ENCODE measurements at places on chromosomes 12 and 14. TPM values are rescaled to one million over a fixed set of nuclear protein-coding genes. Genes with fewer than 3 reads are reported as not detected.
A peak's percentile ranks its signal among the peaks of the same experiment; 100 is the strongest.

Gene ZNF26
- 13.4 TPM for total RNA-seq

Gene M6PR
- total RNA-seq, result 478 TPM

Gene CCDC197
- not detected for total RNA-seq

Gene KRT73
- total RNA-seq, result not detected

Gene CCT2
- total RNA-seq, result 235 TPM

Gene SYNDIG1L
- under 0.01 TPM for total RNA-seq

Gene VRTN
- not detected for total RNA-seq

- no peak for DNase-seq
These were observed 613.8 kb downstream of the KCNH5 start for GRCh38 chr14:62431496-62431895.

GRCh38 chr12:85089792-85090191, 53.6 kb downstream of the LRRIQ1 start:
- no peak for DNase-seq

- no peak for DNase-seq
These were observed 18.5 kb upstream of the TC2N start for GRCh38 chr14:91885839-91886238.

DNA sequence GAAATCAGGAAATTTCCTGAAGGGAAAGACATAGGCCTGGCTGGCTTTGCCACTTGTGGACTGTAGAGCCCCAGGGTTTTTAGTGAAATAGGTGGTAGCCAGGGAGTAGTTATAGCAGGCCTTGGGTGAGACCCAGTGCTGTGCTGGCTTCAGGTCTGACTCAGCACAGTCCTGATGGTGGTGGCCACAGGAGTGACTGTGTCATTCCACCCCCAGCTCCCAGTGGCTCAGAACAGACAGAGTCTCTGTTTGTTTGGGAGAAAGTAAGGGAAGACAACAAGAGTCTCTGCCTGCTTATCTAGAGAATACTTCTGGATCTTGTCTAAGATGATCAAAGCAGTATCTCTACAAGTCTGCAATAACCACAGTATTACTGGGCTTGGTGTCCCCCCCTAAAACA, 27.5 kb upstream of the OR6J1 start:
- DNase-seq, result no peak

DNA sequence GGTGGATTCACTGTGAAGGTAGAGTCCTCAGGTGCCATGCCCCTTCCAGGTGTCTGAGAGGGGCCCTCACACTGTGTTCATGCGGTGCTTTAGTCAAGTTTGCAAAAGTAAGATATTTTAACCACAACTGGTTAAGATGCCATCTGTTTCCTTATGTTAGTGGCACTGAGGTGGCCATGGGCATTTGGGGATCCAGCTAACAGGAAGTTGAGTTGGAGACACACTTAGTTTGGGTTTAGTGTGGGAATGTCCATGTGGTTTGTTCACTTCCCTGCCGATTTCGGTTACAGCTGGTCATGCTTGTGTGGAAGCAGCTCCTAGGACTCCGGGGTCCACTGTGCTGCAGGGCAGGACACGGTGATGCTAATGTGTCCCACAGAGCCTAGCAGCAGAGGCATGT, 17.3 kb upstream of the ABHD12B start:
- no peak for DNase-seq

DNA sequence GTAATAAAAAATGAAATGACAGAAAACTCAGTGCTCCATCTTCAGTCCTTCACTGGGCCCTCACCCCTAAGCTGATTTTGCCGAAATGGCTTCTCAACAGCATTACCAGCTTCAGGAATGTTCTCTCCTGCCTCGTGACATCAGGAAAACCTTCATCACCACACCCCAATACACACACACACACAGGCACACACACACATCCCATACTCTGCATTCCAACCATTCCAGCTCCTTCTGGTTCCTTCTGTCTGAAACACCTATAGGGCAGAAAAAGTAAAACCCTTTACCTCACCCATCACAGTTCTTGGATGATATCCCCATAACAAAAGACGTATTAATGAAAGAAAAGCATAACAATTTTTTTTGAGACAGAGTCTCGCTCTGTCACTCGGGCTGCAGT, 75.9 kb downstream of the CCDC60 start:
- DNase-seq, result no peak

GRCh38 chr12:61998791-61999190, 261.4 kb upstream of the USP15 start:
- DNase-seq, result no peak

DNA sequence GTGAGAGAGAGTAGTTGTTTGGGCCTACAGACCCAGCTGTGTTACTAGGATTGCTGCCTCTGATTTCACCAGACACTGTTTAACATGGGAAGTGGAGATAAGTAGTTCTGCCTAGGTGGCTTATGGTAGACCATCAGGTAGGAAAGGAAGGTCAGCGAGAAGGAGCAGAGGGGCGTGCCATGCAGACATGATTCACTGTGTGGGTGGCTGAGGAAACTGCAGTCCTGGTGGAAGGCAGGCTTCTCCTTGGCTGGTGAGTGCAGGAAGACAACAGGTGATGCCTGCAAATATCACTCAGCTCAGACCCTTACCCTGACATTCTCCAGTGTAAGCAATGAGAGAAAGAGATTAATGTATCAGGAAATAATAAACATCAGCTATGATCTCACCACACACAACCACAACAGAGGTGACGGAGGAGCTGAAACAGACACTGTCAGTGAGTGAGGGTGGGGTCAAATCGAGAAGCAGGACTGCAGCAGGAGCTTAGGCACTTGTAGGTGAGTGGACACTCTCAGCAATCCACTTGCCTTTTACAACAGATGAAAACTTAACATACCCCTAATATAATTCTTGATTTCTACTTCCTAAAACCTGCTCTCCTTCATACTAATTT, 2.1 kb upstream of the PRR4 start:
- peak; percentile 35 for DNase-seq

- peak; percentile 74 for DNase-seq
These were observed 311.9 kb downstream of the DUSP6 start for GRCh38 chr12:89040146-89040964.

DNA sequence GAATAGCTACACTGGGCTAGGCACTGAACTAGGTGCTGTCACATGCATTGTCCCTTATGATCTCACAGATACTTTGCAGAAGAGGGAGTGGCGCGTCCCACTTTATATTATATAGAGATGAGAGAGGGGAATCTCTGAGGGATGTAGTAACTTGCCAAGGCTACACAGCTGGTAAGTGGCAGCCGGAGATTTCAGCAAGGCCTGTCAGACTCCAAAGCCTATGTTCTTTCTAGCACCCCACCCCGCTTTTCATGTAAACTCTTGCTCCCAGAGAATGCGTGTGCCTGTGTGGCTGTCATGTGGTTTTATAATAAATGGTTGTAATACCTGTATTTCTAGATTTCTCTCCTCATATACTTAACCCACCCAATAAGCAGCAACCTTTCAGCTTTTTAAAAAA, 39.1 kb downstream of the WDR20 start:
- no peak for DNase-seq

- no peak for DNase-seq
These were observed 81.9 kb upstream of the ANO2 start for GRCh38 chr12:6026998-6027397.

DNA sequence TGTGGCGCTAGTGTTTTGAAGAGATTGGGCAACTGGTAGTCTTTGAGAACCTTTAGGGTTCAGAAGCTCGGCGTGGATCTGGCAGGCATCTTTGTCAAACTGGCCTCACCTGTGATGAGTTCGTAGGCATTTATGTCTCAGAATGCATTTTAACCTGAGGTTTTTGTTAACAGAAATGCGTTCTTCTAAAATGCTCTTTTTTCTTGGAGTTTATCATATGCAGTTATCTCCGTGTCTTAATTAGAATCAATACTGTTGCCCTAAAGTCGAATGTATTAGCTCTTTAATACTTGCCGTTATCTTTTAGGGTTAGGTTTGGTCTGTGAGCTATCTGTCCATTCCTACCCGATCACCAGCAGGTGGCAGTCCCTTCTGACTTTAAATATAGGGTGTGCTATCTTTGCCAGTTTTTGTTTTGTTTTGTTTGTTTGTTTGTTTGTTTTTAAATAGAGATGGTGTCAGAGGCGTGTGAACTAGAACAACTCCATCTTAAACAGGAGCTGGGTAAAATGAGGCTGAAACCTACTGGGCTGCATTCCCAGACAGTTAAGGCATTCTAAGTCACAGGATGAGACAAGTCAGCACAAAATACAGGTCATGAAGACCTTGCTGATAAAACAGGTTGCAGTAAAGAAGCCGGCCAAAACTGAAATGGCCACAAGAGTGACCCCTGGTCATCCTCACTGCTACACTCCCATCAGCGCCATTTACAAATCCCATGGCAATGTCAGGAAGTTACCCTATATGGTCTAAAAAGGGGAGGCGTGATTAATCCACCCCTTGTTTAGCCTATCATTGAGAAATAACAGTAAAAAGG, 1.4 kb downstream of the ATF1 start:
- peak; percentile 70 for DNase-seq

- no peak for DNase-seq
These were observed 83.4 kb upstream of the FZD10 start for GRCh38 chr12:130078852-130079251.

DNA sequence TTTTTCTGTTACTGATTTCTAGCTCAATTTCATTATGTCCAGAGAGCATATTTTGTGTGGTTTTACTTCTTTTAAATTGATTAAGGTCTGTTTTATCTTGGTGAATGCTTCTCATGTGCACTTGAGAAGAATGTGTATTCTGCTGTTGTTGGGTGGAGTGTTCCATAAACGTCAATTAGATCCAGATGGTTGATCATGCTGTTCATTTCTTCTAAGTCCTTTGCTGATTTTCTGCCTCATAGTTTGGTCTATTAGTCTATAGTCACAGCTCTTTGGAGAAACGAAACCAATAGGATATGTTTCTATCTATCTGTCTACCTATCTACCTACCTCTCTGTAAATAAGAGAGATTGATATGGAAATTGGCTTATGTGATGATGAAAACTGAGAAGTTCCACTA, 17.1 kb upstream of the ADGRD1 start:
- DNase-seq, result no peak
